PC-9 (cell line): ENCODE measurements at places on chromosomes 6 and 20.

DNA sequence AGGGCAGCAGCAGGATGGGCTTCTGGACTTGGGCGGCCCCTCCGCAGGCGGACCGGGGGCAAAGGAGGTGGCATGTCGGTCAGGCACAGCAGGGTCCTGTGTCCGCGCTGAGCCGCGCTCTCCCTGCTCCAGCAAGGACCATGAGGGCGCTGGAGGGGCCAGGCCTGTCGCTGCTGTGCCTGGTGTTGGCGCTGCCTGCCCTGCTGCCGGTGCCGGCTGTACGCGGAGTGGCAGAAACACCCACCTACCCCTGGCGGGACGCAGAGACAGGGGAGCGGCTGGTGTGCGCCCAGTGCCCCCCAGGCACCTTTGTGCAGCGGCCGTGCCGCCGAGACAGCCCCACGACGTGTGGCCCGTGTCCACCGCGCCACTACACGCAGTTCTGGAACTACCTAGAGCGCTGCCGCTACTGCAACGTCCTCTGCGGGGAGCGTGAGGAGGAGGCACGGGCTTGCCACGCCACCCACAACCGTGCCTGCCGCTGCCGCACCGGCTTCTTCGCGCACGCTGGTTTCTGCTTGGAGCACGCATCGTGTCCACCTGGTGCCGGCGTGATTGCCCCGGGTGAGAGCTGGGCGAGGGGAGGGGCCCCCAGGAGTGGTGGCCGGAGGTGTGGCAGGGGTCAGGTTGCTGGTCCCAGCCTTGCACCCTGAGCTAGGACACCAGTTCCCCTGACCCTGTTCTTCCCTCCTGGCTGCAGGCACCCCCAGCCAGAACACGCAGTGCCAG lies at the start of gene TNFRSF6B:
Gene TNFRSF6B, plus strand, starts transcription at position 25 of the 729 bp plus-strand sequence. Its CDS starts 116 bp downstream, at position 141.
- peak; percentile 32 for DNase-seq

- DNase-seq: no peak
These were observed 123.7 kb downstream of the MRPL14 start for GRCh38 chr6:44003345-44004061.

GRCh38 chr6:39945626-39946025 lies 11.4 kb upstream of the MOCS1 start:
- no peak for DNase-seq

DNA sequence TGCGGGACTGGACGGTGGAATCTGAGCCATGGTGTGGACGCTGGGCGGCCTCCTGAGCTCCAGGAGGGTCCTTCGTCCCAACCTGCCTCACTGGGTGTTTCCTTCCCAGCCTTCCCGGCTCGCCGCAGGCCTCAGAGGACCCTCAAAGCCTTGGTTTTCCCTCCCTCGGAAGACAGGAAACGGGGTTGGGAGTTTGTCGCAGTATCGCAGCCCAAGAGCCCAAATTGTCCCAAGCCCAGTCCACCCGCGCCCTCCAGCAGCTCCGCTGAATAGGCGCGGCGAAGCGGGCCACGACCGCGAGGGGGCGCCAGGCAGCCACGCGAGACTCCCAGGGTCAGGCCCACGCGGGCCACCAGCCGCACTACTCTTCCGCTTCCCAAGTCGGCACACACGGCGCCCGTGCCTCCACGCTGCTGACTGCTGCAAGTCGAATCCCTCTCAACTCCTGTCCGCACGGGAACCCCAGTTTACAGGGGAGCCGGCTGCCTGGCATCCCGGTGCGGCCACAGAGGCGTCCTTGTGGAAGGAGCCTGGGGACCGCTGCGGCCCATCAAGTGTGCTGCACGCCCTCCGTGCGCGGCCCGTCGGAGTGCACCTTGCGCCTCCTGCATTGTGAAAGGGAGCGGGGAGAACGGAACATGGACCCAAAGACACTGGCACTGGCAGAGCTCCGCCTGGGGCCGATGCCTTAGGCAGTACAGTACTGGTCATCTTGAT lies 40.4 kb upstream of the HMGA1 start:
- peak; percentile 38 for DNase-seq

DNA sequence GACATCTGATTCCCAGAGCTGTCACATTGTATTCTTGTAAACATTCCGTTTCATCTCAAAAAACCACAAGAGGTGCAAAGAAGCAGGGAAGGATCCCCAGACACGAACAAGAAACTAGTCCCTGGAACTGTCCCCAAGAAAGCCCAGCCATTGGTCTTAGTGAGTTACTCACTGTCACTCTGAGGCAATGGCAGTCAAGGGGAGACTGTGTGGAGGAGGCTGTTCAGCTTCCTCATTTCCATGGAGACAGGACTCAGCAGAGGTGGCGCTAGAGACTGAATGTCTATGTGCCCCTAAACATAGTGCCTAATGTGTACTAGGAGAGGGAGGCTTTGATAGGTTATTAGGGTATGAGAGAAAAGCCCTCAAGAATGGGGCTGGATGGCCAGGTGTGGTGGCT lies 11.1 kb downstream of the ULBP1 start:
- DNase-seq: no peak

GRCh38 chr6:156657296-156657695 lies 119.9 kb upstream of the ARID1B start:
- DNase-seq: no peak

DNA sequence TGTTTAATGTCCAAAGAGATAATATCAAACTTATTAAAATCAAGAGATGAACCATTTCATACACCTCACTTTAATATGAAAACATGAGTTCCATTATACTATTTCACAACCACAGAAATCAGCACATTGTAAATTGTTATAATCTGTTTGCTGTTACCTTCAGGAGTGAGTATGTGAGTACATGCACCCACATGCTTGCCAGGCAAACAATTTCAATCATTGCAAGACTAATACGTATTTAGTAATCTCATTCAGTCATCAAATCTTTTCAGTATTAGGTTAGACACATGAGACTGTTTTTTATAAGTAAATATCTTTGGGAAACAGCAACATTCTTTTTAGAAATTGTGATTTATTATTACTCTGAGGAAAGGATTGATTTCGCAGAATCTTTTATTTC lies 9.3 kb upstream of the EPM2A start:
- no peak for DNase-seq

DNA sequence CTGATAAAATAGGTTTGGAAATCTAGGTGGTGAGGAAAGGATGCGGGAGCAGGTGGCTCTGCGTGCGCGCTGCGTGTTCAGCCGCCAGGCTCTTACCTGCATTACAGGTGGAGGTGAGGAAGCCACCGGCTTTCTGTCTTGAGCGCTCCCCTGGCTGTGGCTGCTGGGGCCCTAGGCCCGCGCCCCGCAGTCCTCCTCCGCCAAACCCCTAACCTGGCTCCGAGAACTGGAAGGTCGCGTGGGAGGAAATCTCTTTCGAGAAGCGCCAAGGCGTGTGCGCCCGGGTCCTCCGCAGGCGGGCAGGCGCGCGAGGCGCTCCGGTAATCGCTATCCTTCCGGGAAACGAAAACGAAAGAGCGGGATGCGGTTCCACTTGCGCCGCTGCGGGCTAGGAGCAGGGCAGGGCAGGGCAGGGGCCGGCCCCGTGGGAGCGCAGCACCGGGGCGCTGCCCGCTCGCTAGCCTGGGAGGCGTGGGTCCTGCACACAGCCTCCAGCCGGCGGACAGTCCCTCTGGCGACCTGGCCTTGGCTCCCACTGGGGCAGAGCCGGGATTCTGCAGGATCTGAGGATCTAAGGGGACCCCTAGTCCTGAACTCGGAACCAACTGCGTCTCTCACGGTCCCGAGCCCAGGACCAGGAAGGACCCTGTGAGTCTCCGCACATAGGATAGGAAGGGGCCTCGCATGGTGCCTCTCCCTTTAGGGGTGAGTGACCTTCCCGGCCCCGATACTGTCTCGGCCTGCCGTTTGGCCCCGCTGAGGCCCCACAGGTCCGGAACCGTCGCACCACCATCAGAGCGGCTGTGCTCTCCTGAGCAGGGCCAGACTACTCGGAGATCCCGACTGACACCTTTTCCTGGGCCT lies at the start of gene ETV7:
Gene ETV7, minus strand, starts transcription at position 230 of the 864 bp plus-strand sequence. Its CDS starts 128 bp downstream, at position 102.
- DNase-seq: no peak

DNA sequence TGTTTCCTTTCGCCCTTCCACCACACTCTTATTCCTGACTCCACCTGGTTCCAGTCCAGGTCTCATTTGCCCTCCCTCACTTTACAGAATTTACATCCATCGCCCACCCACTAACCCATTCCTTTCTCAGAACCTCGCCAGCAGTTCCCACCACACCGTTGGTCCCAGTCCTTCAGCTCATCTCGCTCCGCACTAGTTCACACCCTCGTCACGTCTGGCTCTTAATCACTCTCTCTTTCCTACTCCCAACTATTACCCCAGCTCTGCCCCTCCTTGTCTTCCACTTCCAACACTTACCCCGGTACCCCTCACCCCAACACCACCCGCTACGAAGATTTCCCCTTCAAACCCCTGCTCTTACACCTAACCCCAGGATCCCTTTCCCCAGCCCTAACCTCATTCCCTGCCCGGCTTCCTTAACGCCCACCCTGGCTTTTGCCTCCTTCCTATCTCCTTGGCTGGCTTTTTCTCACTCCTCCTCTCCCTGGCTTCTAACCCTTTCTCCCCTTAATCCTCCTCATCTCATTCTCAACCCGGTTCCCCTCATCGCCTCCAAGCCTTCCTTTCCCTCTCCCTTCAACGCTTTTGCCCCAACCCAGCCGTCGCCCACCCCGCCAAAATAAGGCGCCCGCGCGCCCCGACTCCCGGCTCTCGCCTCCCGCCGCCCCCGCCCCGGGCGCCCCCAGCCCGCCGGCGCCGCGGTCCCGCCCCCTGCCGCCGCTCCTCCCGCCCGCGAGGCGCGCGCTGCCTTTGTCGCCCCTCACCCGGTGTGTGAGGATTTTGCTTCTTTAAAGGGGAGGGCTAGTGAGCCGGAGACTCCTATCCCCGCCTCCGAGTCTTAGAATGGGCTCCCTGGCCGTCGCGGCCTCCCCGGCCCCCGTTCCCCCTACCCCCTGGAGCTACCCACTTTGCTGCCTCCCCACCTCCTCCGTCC lies 542 bp downstream of the USP49 start:
- DNase-seq: no peak

DNA sequence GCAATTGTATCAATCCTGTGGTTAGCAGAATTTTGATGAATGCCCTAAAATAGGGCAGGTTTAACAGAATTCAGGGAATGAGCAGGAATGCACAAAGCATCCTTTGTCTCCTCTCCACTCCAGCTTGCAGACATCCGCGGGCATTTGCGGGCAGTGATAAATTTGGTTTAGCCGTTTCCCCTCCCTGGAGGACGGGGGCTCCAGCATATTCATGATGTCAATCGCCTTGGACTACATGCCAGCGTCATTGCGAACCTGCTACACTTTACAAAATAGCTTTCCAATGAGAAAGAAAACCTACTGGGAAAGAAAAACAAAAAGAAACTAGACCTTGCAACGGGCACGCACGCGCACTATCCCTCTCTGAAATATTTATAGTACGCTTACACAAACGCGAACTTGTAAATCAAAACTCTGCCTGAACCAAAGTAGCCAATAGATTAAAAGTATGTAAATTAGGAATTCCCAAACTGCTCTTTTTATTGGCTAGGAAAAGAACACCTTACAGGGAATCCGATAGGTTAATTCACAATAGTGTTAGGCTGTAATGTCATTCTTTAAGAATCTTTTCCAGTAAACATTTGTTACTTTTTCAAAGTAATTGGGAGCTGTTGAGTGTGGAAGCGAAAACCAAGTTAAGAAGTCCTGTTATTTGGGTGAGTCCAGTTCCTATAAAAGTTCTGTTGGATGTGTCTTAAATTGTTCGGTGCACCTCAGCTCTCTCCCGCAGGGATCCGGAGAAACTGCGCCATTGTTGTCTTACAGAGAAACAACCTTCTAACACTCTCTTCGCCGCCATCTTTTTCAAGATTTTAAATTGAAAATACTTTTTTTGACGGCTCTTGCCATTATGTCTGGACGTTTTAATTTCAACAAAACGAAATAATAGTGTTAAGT lies 136.7 kb downstream of the HFE start:
- DNase-seq: peak; percentile 96

DNA sequence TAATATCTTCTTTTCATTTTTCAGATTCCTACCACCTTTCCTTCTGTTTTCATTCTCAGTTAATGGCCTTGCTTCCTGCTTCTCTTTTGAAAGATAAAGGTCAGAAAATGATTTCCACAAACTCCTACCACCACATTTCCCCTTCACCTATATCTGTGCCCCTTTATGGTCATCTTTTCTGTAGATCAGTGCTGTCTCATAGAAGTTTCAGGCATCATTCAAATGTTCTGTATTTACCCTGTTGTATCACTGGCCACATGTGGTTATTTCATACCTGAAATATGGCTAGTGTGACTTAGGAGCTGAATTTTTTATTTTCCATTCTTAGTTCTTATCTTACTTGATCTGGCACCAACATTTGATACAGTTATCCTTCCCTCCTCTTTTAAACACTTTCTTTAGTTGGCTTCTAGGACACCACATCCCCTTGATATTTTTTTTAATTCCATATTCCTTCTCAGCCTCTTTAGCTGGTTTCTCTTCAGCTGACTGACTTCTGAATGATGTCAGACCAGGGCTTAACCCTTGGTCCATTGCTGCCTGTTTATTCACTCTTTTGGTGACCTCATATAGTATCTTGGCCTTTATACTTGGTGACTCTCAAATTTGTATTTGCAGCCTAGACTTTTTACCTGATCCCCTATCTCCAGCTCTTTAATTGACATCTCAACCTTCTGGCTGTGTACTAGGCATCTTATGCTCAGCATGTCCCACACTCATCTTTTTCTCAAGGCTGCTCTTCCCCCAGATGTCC lies 81.0 kb downstream of the ATRN start:
- DNase-seq: no peak

- DNase-seq: no peak
These were observed 189.0 kb downstream of the JARID2 start for GRCh38 chr6:15434823-15435380.

DNA sequence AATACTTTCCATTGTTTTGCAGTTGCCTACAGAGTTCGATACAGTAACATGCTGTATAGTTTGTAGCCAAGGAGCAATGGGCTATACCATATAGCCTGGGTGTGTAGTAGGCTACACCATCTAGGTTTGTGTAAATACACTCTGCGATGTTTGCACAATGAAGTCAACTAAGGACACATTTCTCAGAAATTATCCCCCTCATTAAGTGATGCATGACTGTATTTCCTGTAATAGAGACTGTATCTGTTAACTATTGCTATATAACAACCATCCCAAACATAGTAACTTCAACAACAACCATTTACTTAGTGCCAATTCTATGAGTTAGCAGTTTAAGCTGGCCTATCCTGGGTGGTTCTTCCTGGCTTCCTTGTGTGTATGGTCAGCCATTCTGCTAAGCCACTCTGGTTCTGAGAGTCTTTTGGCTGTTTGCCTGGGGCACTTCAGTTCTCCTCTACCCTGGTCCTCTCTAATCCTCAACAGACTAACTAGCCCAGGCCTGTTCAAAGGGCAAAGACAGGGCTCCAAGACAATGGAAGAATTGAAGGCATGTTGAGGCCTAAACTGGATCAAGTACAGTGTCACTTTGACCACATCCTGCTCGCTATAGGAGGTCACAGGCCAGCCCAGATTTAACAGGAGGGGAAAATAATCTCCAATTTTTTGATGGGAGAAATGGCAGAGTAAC lies 124.0 kb downstream of the PLCB1 start:
- DNase-seq: no peak
